ENCODE measurements at places on chromosomes 3 and 15.

DNA sequence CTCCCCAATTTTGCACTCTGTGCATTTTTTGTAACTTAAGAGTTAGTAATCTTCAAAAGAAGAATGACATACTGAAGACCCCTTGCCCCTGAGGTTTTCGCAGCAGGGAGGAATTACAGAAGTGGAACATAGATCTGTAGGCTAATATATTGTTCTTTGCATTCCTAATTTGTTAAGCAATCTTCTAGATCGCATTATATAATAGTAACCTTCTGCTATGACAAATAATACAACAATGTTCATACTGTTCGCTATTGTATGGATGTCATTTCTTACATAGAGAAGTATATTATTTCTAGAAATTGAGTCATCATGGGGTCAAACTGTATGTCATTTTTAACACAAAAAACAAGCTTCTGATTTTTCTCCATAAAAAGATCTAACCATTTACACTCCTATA is 95.8 kb upstream of the TGFBR2 start:
- DNase-seq: no peak

GRCh38 chr3:19574268-19574667 is 359.7 kb downstream of the EFHB start:
- no peak for DNase-seq

DNA sequence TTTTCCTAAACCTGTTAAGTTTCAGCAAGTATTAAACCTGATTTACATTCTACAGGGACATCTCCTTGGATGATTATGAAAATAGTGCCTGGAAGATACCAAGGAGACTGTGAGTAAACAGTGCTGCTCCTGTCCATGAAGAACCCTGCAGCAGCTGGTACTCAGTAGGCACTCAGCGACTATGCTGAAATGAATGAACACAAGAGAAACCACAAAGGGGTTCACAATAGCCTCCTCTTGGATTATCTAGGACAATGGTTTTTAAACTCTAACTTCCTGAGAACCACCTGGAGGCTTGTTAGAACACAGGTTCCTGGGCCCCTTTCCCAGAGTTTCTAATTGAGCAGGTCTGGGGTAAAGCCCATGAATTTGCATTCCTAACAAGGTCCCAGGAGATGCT is 488.4 kb upstream of the UBE2E2 start:
- no peak for DNase-seq

DNA sequence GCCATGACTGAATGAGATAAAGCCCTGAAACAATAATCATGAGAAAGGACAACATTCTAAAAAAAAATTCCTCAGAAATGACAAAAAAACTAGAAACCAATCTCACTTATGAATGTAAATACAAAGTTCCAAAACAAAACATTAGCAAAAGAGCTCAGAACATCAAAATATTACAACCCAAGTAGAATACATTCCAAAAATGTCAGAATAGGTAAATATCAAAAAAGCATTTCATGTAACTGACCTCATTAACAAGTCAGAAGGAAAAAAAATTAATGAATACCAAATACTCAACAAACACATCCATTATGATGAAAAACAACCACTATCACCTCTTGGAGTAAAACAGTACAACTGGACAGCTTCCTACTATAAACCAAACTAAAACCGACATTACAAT is 93.1 kb downstream of the DLG1 start:
- DNase-seq: no peak

- DNase-seq: peak; percentile 41
Observed at GRCh38 chr3:50095352-50095998, 6.8 kb downstream of the RBM5 start.

- peak; percentile 92 for DNase-seq
Observed at GRCh38 chr3:128170866-128171516, 17.7 kb downstream of the EEFSEC start.

DNA sequence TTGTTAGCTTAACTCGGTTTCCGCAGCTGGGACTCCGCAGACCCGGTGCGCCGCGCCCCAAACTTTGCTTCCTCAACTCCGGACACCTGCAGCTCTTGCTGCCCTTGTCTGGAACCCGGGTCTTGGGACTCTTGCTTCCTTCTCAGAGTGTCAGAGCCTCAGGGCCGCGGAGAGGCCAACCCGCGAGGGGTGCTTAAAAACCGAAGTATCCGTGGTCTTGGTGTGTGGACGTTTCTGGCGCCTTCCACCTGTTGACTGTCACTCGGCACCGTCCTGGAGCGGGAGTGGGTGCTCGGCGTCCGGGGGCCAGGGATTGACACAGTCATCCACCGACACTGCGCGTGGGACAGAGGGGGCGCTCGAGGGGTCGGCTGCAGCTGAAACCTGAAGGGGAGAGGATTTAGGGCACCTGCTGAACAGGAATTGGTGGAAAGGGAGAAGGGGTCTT is 386 bp downstream of the SQOR start:
- peak; percentile 53 for DNase-seq

DNA sequence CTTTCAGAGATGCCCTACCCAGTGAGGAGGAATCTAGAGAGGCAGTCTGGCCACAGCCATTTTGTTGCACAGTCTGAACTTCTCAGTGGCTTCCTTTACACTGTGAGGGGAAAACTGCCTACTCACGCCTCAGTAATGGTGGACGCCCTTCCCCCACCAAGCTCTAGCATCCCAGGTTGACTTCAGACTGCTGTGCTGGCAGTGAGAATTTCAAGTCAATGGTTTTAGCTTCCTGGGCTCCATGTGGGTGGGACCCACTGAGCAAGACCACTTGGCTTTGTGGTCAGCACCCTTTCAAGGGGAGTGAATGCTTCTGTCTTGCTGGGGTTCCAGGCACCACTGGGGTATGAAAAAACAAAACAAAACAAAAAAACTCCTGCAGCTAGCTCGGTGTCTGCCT is 663.2 kb upstream of the ZNF385D start:
- DNase-seq: no peak
